ENCODE measurements at places on chromosomes 1 and 21.

- no peak for DNase-seq
Observed at GRCh38 chr1:62250126-62250726, 55.6 kb downstream of the L1TD1 start.

- no peak for DNase-seq
Observed at GRCh38 chr1:46767649-46768282, 31.1 kb upstream of the CYP4B1 start.

- peak; percentile 61 for DNase-seq
Observed at GRCh38 chr1:236063919-236064673, 794 bp downstream of the NID1 start.

- no peak for DNase-seq
Observed at GRCh38 chr1:66182551-66183178, 351.3 kb upstream of the SGIP1 start.

DNA sequence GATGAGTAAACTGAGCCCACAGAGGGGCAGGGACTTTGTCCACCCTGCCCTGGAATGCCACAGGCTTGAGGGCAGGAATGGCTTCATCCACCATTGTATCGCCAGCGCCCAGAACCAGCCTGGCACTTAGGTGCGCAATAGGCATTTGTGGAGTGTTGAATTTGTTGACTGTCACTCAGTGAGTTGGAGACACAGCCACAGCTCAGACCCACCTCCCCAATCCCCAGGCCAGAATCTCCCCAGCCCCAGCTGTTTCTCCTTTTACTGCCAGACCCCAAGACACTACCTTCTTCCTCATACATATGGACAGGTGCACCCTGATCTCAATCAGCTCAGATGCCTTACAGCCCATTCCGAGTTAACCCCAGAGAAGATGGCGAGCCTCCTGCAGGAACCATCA lies 674.5 kb downstream of the MATN1 start:
- no peak for DNase-seq

DNA sequence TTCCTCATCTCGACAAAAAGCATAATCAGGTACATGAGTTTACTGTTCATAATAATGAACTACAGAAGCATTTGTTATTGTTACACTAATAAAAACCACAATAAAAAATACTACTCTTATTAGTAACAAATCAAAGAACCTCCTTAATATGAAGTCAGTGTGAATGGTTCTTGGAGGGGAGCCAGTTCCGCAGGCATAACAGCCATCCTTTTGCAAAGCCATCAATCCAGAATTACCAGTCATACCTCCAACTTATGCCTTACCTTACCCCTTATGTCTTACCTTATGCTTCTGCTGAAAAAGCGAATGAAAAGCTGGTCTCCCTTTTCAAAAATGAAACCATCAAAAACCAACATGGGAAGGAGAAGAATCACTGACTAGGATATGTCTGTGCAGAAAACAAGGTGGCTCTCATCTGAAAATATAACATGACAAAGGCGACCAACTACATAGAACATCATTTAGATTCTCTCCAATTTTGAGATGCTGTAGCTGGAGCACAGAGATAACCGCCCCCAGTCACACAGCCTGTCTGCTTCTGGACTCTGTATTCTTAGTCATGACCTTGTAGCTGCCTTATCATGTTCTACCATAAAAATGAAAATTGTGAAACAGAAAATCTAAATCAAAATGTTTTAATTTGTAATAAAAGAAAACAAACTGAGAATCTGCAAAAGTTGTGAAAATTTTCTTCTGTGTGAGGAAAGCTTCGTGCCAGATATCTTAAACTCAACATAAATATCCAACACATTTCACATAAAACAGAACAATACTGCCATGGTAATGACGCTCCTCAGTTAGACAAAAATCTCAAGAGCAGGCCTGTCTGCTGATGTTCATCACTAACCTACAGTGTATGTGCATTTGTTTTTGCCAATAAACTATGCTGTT lies 438.2 kb downstream of the SMYD3 start:
- no peak for DNase-seq

DNA sequence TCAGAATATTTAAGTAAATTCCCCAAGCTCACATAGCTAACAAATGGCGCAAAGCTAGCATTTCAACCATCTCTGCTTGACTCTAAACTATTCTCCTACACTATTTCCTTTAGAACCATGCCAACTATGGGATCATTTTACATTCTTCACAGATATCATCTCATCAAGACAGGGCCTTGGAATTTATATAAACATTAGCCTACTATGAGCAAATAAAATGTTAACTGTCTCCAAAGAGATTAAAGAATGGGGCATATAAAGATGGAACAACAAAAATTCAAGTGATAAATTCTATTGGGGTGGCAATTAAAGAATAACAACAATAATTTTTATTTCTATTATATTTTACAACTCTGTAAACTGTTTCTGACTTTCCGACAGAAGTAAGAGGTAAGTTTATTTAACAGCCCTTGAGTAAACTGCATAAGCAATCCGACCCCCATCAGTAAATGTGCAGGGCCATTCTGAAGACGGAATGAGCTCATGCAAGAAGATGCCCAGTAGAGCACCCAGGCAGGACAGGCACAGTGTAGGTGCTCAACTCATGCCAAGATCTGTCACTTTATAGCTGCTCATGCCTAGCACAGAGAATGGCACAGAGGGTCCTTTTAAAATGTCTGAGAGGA lies 261.9 kb downstream of the VAV3 start:
- no peak for DNase-seq

GRCh38 chr1:91940496-91940895 lies 8.7 kb upstream of the BRDT start:
- no peak for DNase-seq

GRCh38 chr1:117607471-117607870 lies 1.6 kb downstream of the TENT5C start:
- DNase-seq, result peak; percentile 41

DNA sequence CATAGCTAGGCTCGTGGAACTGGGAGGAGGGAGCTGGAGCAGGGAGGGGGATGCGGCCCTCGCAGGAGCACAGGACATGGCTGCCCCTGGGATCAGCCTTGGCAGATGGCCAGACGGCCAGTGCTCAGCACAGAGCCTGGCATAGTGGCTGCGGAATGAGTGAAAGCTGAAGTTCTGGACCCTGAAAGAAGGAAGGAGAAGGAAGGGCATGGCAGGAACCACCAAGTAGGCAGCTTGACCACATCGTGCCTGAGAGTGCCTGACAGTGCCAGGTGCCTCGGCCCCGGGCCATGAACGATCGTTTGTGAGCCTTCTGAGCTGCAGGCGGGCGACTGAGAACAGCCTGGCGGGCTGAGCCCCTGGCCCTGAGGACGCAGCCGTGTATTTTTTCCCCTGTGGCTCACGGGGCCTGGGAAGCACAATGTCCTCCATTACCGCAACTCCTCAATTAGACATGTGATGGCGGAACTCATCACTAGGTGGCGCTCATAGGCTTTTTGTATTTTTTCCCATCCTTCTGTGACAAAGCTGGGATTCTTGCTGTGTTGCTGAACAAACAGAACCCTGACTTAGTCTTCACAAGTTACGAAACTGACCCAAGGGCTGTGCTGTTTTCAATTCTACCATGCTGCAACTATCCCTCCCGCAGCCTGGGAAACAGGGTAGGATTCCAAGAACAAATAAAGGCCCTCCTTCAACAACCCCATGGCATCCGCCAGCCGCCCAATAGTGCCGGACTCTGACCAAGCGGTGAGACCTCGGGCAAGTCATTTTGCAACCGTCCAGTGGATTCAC lies 29.9 kb upstream of the TMEM61 start:
- DNase-seq, result peak; percentile 83

DNA sequence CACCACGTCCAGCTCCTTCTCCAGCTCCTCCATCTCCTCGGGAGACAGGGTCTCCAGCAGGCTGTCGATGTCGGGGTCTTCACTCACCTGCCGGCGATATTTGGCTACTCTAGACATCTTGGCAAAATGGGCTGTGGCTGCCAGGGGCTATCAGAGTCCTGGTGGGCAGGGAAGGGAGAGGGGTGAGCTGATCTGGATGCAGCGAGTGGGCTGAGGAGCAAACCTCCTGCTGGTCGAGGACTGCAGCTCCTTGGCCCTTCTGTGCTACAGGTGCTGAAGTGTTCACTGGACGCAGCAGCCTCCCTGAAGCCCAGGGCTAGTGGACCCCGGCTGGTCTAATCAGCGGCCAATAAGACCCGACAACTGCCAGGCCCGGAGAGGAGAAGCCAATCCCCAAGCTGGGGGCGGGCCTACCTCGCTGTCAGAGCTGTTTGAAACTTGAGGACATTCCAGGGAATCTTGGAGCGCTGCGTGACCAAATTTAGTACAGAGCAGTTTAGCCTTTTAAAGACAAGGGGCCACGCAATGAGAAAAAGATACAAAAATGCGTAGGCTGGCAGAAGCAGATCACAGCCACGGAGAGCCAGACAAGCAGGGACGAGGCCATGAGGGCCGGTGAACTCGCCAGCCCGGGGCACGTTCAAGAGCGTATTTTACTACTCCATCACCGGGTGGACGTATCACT lies at the start of gene LMOD1:
TSS of gene LMOD1 (minus strand) at position 325 of the 685 bp plus-strand sequence. CDS start at position 117, 208 bp downstream.
- peak; percentile 79 for DNase-seq

GRCh38 chr1:88488237-88488636 lies 195.8 kb upstream of the PKN2 start:
- no peak for DNase-seq

- no peak for DNase-seq
Observed at GRCh38 chr1:104235141-104235540, 485.4 kb downstream of the AMY1C start.

- DNase-seq, result no peak
Observed at GRCh38 chr1:79264285-79264684, 257.8 kb upstream of the ADGRL4 start.

DNA sequence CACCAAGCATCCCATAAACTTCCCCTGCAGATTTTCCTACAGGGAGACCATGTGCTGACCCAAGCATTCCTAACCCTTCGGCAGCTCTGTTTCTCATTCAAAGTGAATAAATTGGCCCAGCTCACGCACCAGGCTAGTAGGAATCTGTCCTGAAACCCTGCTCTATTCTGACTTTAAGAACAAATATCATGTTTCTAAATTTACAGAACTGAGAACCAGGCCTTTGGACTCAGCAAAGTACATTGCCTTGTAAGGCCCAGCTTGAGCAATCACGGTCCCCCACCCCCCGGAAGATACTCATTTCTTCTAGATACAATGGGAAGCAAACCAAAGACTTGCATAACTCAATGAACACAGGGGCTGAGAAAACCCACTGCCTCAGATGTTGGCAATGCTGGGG lies 160.1 kb upstream of the NFIA start:
- DNase-seq, result no peak

DNA sequence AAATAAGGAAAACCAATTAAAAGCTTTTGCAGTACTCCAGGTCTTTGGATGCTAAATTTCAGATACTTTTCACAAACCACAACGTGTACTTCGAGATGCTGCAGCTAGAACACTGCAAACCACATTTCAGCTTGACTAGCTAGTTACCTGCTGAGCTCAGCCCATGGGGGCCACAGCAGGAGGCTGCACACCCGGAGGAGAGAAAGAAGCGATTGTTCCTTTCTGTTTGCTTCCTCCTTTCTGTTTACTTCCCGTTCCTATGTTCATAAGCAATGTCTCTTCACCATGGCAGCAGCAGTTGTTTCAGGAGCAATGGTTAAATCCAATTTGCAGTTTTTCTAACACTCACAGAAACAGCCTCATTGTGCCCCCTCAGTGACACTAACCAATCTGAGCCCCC lies 225.6 kb upstream of the FGGY start:
- no peak for DNase-seq

DNA sequence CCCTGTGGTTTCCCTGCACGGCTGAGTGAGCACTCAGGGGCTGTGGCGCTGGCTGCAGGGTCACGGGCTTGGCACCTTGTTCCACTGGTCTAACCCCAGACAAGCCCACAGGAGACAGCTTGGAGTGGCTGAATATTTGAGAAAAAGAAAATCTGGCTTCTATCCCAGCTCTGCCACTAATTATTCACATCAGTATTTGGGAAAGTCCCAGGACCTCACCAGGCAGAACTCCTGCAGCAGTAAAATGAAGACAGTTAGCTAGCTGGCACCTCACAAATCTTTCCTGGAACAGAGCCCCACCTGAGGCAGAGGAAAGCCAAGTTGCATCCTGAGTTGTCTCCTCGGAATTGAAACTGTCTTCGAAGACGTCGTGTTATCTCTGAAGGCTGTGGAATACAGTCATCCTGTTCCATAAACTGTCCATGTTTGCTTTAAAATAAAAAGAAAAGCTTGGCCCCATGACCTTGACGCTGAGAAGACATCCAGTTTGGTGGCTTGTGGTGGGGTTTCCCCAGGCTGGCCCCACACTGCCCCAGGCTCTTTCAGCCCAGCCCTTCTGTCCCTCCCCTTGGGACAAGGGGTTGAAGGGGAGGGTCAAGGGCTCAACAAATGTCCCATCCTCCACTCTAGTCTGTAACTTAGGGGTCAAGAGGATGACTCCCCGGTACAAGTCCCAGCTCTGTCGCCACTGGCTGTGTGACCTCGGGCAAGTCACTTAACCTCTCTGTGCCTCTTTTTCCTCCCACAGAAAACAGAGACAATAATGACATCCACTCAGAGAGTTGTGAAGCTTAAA lies 93.8 kb upstream of the TMPRSS2 start:
- DNase-seq, result peak; percentile 80

DNA sequence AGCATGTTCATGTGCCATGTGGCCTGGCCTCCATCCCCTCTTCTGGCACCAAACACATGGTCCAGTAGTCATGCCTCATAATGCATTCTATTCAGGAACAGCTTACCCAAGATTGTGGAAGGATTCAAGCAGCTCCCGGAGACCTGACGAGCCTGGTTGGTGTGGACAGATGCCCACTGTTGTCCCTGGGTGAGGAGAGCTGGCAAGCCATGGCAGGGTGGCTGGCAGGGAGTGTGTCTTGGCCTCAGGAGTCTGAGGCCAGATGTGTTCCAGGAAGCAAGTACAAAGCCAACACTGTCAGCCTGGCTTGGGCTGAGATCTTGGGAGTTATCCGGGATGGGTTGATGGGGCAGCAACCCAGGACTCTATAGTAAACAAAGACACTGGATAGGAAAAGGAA lies 7.3 kb upstream of the FABP3 start:
- DNase-seq, result no peak

DNA sequence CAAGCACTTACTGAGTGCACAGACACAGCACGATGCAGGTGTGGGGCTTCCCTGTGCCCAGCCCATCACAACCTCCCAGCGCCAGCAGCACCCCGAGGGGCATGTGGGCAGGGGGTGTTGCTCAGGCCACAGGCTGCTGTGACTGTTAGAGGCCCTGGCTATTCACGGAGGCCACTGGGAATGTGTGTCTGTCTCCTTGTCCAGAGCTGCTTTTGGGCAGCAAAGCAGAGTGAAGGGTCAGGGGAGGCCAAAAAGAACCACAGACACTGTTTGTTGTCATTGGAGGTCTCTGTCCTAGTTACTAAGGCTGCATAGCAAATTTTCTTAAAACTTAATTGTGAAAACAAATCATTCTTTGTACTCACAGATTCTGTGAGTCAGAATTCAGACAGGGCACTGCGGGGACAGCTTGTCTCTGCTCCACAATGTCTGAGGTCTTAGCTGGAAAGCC lies 49.6 kb downstream of the TNFRSF8 start:
- no peak for DNase-seq

DNA sequence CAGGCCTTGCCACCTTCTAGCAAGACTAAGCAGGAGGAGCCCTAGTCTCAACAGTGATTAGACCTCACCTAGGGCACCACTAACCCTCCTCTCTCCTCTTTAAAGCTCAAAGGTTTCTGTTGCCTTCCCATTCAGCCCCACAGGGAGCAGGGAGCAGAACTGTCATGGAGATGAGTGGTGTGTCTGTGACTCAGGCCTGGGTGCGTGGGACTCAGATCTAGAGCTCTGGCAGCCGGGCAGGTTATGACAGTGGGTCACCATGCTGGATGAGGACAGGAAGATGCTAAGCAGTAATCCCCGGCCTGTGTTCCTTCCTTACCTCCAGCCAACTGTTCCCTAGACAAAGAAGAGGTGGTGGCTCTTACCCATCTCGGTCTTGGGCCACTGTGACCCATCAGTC lies 60.1 kb upstream of the COA6 start:
- DNase-seq, result no peak

Measured in kidney tubule cell (primary cell).